ENCODE measurements at places on chromosomes 4 and X.

- no peak for DNase-seq
Observed at GRCh38 chr4:169103966-169104412, 93.9 kb upstream of the CBR4 start.

GRCh38 chr4:48777739-48778138 lies 2.3 kb downstream of the FRYL start:
- no peak for DNase-seq

GRCh38 chr4:101944649-101945048 lies 154.1 kb downstream of the BANK1 start:
- no peak for DNase-seq

- no peak for DNase-seq
Observed at GRCh38 chrX:129529685-129530281, 6.5 kb upstream of the SMARCA1 start.

DNA sequence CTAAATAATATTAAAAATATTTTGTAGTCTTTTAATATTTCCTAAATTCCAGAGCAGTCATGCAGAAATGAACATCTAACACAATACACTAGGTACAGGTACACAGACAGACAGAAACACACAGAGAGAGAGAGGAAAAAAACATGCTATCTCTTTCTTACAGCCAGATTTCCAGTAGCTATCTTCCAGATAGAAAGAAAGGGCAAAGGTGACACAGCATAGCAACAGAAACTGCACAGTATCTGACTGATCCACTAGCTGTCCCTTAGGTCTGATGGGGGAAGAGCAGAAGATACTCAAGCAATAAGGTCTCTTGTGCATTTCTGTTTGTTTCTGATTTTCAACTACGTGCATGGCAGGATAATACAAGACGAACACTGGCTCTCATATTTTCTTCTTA lies 7.8 kb downstream of the FBXW7 start:
- no peak for DNase-seq

DNA sequence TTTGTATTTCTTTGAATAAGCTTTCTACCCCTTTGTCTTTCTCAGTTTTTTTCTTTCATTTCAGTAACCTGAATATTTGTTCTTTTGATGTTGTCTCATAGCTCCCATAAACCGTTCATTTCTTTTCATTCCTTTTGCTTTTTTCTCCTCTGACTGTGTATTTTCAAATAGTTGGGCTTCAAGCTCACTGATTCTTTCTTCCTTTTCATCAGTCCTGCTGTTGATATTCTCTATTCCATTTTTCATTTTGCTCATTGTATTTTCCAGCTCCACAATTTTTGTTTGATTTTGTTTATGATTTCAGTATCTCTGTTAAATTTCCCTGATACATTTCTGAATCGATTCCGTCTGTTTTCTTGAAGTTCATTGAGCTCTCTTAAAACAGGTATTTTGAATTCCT lies 129.6 kb upstream of the NUDT6 start:
- no peak for DNase-seq

GRCh38 chr4:16622826-16623225 lies 275.6 kb downstream of the LDB2 start:
- no peak for DNase-seq

GRCh38 chrX:40103565-40104323 lies 6.0 kb upstream of the BCOR start:
- DNase-seq: no peak

DNA sequence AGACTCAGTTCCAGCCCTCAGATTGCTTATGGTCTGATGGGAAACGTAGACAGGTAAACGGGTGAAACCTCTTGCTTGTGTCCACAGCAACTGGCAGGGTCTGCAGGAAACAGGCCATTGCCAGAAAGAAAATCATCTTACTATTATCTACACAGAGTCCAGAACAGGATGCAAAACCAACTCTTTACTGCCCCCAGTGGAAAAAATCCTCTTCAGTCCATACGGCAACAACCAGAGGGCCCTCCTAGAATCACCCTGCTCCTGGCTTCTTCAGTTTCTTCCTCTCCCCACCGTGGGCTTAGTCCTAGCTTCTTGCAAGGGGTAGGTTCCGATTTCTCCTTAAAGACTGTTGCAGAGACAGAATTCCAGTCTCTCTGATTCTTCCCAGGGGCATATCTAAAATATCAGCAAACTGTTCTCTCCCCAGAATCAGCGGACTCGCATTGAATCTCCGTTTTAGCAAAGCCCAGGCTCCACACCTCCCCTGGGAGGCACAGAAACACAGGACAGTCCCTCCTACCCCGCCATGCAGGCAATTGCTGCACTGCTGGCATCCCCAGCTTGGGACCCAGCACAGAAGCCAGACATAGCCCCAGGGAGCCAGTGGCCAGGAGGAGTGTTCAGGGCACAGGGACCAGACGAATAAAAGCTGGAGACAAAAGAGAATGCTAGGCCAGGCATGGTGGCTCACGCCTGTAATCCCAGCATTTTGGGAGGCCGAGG lies 41.0 kb upstream of the SH3RF1 start:
- no peak for DNase-seq

- DNase-seq: no peak
Observed at GRCh38 chr4:176539091-176539784, 219.5 kb downstream of the SPCS3 start.

All from T-helper 2 cell (primary cell).